Stimulated activated CD4-positive, alpha-beta T cell treated with anti-CD3 and anti-CD28 coated beads, Interleukin-15, amount 100 ng/mL, for 24 hours (primary cell): ENCODE measurements at places on chromosomes 3 and 15.

DNA sequence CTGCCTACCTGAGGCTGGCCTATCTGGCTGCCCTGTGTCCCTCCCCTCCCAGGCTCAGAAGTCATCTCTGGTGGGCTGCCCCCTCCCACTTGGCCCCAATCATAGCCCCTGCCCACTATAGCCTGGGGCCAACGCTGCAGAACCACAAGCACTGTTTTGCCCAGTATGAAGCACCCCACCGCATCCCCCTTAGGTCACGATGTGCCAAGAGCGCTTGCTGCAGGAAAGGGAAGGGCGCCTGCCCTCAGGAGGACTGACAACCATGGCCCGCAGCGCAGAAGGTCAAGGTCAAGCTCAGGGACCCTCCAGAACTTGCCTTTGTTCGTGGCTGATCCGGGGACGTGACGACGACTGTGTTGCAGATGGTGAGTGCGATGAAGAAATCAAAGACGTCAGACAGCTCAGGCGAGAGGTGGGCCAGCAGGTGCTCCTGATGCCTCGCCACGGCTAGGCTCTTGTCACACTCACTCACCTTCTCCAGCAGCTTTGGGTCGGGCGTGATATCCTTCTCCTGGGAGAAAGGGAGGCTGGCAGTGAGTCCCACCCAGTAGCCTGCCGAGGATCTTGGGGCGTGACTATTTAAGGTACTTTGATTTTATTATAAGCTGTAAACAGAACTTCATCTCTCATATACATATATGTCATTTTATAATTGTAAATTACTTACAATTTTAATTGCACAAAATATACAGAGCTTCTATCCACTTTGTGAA, 146.6 kb downstream of the ATP10A start:
- DNase-seq, result no peak

- DNase-seq, result no peak
Measured at GRCh38 chr3:159074756-159075701, 273.2 kb downstream of the MFSD1 start.

GRCh38 chr15:34620814-34621213, 37.4 kb upstream of the GOLGA8B start:
- DNase-seq, result no peak

- no peak for DNase-seq
Measured at GRCh38 chr3:149673393-149673792, 15.6 kb upstream of the WWTR1 start.
